Esophagus (tissue), 2 donors: ENCODE measurements at places on chromosomes 6 and 20. TPM values are rescaled to one million over a fixed set of nuclear protein-coding genes. Genes with fewer than 3 reads are reported as not detected.

The ANKRD66 gene
- polyA plus RNA-seq = not detected

The CTCFL gene
- not detected for polyA plus RNA-seq

The SUMO4 gene
- polyA plus RNA-seq = not detected

The SLPI gene
- polyA plus RNA-seq = 1,882 TPM

The NKX2-4 gene
- polyA plus RNA-seq = not detected

The LST1 gene
- polyA plus RNA-seq = 6.9 TPM

The DLK2 gene
- 18.7 TPM for polyA plus RNA-seq

The HDGFL1 gene
- polyA plus RNA-seq = not detected

The MRPL18 gene
- 117 TPM for polyA plus RNA-seq

The SERPINB1 gene
- polyA plus RNA-seq = 302 TPM

The CAGE1 gene
- polyA plus RNA-seq = 0.02 TPM

The NR2E1 gene
- 0.02 TPM for polyA plus RNA-seq

The BCAS1 gene
- 4.7 TPM for polyA plus RNA-seq

The NINL gene
- polyA plus RNA-seq = 9.9 TPM

The TP53TG5 gene
- 0.13 TPM for polyA plus RNA-seq

The SMLR1 gene
- polyA plus RNA-seq = not detected
